HFFc6 (cell line): ENCODE measurements at places on chromosomes 4 and X.
A peak's percentile ranks its signal among the peaks of the same experiment; 100 is the strongest.

- no peak for DNase-seq
Measured at GRCh38 chr4:84051639-84052038, 447.5 kb downstream of the NKX6-1 start.

DNA sequence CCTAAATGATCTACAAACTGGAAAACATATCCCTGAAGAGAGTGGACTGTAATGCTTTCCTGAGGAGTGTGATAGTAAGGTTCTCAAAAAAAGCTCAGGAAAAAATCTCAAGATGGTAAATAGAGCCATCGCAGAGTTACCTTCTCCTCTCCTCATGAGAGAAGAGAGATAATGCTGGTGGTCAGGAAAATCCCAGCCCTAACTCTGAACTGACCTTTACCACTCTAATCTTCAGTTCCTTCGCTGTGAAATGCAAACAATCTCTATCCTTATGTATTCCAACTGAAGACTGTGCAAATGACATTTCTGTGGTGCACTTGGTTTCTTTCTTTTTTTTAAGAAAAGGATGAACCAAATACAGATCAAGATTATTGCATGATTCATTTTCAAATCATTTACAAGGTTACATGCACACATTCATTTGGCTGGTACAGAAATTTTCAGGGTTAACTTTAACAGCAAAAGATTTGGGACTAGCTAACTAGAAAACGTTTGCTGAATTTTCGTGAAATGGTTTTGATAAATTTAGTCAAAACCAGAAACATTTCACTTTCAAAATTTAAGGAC is 8.3 kb downstream of the PPM1K start:
- DNase-seq: peak; percentile 14

GRCh38 chr4:186587416-186588018 is 32.1 kb upstream of the MTNR1A start:
- peak; percentile 41 for DNase-seq

GRCh38 chrX:154027986-154028385 is 8.3 kb upstream of the IRAK1 start:
- no peak for DNase-seq

DNA sequence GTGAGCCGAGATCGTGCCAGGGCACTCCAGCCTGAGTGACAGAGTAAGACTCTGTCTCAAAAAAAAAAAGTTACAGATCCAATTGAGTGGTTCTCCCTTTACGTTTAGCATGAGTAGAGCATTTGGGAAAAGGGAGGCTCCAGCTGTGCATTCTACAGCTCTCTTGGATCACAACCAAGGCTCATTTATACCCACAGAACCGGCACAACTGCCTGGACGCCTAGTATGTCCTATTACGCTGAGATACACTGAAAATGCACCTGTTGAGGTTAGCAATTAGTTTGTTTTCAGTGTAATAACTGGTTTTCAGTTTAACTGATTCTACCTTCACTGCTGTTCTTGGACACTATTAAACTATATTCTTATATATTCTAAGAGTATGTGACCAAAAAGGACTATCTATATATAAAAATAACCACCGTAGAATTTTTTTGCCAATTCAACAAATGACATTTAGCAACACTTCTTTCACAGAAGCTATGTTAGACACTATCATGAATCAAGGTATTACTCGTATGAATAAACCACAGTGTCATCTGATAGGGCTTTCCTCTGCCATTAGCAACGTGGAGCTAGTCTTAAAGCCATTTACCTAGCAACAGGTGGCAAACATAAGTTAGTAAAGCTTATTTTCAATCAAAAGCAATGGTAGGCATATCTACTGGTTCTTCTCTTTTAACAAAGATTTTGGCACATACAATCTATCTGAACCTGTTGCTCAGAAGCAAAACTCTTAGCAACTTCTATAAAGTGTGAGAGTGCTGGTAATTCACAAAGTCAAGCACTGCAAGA is 3.6 kb downstream of the OTUD4 start:
- DNase-seq: no peak

DNA sequence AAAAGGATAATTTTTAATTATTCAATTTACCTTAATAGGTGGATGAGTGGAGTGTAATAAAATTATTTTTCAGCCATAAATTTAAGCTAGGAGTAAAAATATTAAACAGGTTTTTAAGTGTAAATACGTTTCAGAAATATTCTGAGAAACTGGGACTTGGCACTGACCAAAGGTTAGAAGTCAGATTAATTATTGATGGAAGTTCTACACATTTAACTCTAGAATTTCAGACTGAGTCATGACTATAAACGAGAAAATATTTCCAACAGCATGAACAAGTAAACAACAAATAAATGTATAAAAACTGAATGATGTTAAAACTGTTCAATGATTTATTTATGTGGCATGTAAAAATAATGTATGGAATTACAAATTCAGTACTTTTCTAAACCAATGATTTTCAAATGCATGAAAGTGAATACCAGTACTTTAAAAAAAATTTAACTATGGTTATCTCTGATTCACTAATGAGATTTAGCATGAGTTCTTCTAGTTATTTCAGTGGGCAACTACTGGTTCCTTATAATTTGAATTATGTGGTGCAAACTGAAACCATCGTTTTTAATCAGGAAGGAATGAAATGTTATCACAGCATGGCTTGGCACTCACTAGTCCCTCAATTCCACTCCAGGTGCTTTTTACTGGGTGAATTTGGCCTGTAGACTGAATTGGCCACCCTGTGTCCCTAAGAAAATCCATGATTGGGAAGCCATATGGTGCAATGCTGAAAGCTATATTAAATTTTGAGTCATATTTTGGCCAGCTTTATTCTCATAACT is 244.2 kb downstream of the FSTL5 start:
- no peak for DNase-seq

DNA sequence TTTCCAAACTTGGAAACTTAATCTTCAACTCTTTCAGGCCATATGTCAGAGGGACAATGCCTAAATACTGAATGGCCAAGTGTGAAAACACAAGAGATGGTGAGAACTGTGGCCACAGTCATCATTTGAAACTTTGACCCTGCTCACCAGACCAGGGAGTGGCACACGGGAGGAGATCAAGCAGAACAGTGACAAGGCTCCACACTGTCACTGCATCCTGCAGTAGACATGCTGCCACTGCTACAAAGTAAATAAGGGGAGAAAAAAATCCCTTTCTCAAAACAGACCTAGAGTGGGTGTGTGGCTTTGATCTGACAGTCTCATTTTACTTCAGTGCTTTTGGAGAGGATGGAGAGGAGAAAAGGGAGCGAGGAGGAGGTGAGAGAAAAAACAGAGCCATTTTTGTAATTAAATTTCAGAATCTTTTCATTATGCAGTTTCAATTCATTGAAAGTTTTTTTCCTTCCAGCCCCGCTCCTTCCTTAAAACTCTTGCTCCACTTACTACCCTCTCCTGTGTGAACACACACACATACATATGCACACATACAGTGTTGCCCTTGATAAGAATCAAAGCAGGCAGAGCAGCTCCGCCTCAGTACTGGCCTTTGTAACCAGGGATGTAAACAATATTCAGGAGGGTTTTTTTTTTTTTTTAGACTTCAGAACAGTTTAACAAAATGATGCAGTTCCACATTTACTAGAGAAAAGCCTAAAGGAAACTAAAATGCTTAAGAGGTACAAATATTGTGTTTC is 34.4 kb downstream of the NEXMIF start:
- no peak for DNase-seq

GRCh38 chr4:30917946-30918345 is 197.8 kb downstream of the PCDH7 start:
- no peak for DNase-seq

DNA sequence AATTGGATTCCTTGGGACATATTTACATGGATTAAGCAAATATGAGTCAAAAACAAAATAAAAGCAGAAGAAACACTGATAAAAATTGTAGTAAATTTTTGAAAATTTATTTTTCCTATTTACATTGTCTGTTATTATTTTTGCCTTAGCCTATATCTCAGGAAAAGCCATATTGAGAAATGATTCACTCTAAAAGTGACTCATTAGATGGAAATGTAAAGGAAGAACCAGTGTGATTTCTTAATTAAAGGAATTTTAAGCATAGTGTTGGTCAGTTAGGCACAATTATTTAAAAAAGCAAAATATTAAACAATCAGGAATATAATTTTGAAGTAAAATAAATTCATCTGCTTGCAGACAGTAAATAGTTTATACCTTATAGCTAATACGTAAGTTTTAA is 167.4 kb upstream of the NAP1L5 start:
- no peak for DNase-seq

DNA sequence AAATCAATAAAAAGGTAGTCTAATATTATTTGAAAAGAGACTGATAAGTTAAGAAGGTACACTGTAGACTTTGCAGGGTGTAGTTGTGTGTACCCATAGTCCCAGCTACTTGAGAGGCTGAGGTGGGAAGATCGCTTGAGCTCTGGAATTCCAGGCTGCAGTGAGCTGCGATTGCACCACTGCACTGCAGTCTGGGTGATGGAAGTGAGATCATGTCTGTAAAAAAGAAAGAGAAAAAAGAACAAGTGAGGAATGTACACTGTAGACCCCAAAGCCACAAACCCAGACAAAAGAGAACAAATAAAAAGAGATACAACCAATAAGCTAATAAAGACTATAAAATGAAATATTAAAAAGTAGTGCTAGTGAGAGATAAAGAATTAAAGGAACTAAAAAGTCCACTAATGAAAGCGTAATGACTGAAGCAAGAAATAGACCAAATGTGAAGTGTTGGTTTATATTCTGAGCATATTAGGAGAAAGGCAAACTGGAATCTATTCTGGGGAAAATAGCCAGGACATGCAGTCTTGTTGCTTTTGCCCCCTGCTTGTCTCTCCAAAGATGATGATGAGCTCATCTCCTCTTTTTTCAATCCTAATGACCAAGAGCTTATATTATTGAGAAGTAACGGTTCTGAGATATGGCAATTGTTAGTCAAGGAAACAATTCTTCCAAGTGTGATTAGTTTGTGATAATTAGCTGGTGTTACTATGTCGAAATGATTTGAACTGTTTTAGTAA is 19.1 kb downstream of the GSX2 start:
- DNase-seq: no peak

GRCh38 chr4:98210281-98210680 is 50.9 kb upstream of the RAP1GDS1 start:
- DNase-seq: no peak

DNA sequence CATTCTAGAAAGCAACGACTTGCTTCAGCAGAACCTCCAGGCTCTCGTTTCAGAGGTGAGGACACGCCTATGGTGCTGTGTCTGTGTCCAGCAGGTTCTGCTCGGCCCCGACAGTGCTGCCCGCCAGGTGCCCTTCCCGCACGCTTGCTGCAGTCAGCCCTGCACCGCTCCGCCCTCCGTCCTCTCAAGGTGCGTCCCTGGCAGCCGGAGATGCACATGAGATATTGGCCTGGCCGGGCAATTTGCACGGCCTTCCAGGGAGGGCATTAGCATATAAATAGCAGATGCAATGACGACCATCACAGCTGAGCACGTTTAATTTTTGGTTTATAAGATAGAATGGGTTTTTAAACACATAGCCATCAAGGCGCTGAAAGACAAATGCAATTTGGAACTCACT is 14.4 kb downstream of the UVSSA start:
- DNase-seq: no peak

GRCh38 chr4:73668782-73669201 is 48.6 kb upstream of the RASSF6 start:
- peak; percentile 60 for DNase-seq

- DNase-seq: no peak
Measured at GRCh38 chrX:905848-906566, 275.4 kb downstream of the SHOX start.

GRCh38 chr4:80361329-80361900 is 25.9 kb downstream of the CFAP299 start:
- peak; percentile 33 for DNase-seq

DNA sequence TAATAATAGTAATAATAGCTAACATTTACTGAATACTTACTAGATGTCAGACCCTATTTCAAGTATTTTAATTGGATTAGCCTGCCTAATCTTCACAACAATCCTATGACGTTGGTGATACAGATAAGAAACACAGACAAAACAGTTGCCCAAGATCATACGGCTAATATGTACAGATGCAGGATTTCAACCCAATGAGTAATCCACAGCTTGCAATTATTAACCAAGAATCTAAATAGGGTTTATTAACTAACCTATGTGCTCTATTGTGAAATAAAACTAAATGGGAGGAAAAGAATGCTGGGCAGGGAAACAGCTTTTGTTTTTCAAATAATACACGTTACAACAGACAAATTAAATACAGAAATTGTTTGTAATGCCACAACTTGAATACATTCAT is 23.4 kb downstream of the FBXO8 start:
- DNase-seq: peak; percentile 72

DNA sequence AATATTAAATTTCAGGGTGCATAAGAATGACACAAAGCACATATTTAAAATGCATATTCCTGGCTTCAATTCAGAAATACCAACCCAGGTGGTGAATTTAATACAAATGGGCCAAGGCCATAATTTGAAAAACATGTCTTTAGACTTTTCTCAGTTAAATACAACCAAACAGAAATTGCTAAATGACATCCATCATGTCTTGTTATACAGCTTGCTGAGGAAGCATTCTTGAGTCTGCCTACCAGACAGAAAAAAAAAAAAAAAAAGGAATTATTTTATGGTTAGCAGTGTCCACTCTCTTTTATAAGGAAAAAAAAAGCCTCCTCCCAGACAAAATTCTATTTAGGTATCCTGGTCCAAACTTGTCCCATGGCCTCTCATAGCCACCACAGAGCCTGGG is 119.1 kb downstream of the PAPSS1 start:
- DNase-seq: no peak

DNA sequence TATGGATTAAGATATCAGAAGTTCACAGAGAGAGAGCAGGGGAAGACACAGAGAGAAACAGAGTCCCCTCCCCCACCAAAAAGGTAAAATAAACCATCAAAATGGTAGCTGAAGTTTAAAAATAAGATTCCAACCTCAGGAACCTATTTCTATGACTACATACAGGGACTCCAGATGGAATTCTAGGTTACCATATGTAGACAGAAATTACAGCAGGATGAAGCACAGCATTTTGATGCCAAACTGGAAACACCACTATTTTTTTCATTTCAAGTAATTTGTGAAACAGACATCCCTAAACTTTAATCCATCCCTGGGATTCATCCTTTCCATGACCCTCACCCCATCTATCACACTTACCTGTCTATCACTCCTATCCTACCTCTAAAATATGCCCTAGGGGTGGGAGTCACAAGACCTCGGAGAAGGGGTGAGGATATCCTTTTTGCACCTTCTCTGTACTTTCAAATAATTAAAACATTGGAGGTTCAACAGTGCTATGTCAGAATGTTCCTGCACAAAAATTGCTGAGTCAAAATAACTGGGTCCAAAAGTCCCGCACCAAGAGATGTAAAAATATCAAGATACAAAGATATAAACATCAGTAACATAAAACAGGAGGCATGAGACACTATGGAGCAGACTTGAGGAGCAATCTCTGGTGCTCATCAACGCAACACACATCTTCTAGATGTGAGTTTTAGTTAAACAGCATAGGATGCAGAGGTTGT is 344.5 kb upstream of the RASGEF1B start:
- DNase-seq: no peak

GRCh38 chr4:139175646-139176301 is 1.2 kb downstream of the ELF2 start:
- peak; percentile 33 for DNase-seq

GRCh38 chr4:81747242-81747930 is 275.7 kb upstream of the RASGEF1B start:
- no peak for DNase-seq

- DNase-seq: peak; percentile 48
Measured at GRCh38 chrX:53280331-53281320, 758 bp downstream of the IQSEC2 start.

GRCh38 chr4:47462799-47463234 is 685 bp downstream of the COMMD8 start:
- no peak for DNase-seq

- peak; percentile 65 for DNase-seq
Measured at GRCh38 chr4:41160856-41161255, 53.5 kb downstream of the APBB2 start.
